Activated CD4-positive, alpha-beta T cell treated with anti-CD3 and anti-CD28 coated beads for 4 hours (primary cell): ENCODE measurements at places on chromosomes 7 and 10.

DNA sequence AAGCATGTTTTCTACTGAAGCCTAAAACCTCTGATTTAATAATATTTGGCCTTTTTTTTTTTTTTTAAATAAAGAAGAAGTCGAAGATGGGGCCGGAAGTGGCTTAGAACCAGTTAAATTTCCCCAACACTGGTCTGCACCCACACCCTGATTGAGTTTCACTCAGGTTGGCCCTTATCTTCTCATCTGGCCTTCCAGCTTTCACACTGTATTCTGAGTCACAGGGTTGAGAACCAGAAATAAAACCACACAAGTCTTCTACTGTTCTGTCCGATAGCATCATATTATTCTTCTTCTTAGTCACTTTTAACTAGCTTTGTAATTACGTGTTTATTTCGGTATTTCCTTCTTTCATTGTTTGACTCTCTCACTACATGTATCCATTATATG lies 9.9 kb downstream of the ZNF365 start:
- peak; percentile 56 for DNase-seq

- no peak for DNase-seq
Measured at GRCh38 chr10:119330342-119330741, 123.0 kb downstream of the GRK5 start.

- no peak for DNase-seq
Measured at GRCh38 chr7:31663072-31663471, 23.9 kb upstream of the PPP1R17 start.

DNA sequence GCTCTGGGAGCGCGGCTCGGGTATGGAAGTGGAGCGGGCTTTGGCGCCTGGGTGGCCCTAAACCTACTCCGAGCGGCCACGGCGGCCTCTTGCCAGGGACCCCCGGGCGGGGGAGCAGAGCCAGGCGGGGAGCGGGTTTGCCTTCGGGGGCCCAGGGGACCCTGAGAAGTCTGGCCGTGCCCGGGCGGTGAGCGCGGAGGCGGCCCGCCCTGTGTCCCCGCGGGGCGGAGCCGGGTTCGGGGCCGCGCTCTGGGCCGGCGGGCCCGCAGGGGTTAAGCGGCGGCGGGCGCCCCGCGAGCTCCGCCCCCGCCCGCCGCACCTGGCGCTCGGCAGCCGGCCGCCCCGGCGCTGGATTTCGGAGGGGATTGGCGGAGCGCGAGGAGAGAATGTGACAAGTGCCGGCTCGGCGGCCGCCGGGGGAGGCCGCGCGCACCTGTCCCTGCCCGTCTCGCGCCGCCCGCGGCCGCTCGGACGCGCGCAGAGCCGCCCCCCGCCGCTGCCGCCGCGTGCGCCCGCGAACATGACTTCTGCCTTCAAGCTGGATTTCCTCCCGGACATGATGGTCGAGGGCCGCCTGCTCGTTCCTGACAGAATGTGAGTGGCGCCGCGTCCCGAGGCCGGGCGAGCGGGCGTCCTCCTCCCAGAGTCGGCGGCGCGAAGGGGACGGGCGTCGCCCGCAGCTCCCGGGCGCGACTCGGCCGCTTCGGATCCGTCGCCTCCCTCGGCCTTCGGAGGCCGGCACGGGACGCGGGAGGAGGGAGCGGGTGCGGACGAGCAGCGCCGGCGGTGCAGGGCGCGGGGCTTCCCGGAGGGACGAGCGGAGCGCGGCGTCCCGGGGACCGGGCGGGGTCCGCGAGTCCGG lies at the start of gene CELF2:
CELF2 (plus strand) TSS at position 303 of the 862 bp plus-strand sequence; CDS start at position 521, 218 bp downstream.
- peak; percentile 42 for DNase-seq

DNA sequence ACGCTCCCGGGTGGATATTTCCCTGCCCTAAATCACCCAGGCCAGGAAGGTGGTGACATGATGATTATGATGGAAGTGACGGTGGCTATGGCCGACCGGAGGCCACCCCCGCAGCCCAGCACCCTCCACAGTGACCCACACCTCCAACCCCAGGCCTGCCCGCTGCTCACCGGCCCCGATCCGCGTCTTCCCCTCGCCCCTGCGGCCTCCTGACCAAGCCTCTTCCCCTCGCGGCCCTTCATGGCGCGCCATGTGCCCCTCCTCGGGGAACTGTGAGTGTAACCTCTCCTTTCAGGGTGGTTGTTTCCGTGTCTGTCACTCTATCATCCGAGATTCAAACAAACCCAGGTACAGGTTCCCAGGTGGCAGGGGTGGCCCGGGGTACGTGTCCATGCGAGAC lies 78.3 kb downstream of the UNCX start:
- no peak for DNase-seq

GRCh38 chr10:49243139-49243538 lies 54.9 kb upstream of the TMEM273 start:
- no peak for DNase-seq

GRCh38 chr10:93410697-93411348 lies 71.3 kb downstream of the MYOF start:
- DNase-seq, result no peak

DNA sequence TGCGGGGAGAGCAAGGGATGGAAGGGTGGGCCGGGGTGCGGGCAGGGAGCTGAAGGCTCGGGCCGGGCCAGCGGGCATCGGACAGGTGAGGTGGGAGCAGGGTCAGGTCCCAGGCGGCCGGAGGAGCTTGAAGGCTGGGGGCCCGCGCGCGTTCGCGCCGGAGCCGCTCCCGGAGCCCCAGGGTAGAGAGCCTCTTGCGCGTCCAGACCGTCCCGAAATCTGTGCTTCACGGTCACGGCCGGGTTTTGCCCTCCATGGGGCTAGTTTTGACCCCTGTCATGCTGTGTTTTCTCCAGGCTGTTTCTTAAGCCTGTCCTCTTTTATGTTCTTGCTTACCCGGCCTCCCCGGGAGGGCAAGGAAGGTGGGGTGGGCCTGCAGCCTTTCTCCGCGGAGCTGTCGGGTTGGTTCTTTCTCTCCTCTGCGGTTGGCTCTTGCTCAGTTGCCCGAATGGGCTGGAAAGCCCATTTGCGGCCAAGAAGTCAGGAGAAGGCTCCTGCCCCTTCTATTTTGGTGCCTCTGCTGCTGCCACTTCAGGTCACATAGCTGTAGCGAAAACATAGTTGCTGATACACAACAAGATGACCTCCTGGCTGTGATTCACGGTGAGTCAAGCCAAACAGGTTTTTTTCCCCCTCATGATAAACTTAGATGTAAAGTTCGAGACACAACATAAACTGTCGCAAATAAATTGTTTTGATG lies 650 bp downstream of the UBE2D1 start:
- DNase-seq, result peak; percentile 5

- DNase-seq, result no peak
Measured at GRCh38 chr7:125773113-125773785, 843.6 kb upstream of the POT1 start.
